ENCODE measurements at places on chromosomes 4 and X. TPM values are rescaled to one million over a fixed set of nuclear protein-coding genes. Genes with fewer than 3 reads are reported as not detected.

USP17L28 gene
- polyA plus RNA-seq, result not detected

RPL10 gene
- 2,952 TPM for polyA plus RNA-seq

CLTRN gene
- polyA plus RNA-seq, result 20.8 TPM

YY2 gene
- polyA plus RNA-seq, result 2.2 TPM

- DNase-seq, result peak; percentile 33
Observed at GRCh38 chr4:78222575-78223186, 165.6 kb downstream of the FRAS1 start.

DNA sequence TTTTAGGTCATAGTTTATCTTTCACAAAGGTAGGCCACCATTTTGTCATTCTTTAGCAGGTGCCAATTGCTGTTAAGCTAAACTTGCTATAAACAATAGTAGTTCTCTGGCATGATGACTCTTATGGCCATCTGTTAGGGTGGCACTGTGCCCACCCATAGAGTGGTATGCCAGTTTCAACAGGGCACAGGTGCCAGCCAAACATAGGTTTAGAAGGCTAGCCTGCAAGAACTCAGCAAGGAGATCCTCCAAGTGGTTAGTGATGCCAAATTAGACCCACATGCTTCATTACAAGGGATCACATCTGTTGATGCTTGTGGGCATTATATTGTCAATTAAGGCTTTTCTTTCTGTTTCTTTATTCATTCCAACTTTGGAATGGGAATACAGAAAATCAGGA is 204.5 kb downstream of the FMR1NB start:
- DNase-seq, result no peak

DNA sequence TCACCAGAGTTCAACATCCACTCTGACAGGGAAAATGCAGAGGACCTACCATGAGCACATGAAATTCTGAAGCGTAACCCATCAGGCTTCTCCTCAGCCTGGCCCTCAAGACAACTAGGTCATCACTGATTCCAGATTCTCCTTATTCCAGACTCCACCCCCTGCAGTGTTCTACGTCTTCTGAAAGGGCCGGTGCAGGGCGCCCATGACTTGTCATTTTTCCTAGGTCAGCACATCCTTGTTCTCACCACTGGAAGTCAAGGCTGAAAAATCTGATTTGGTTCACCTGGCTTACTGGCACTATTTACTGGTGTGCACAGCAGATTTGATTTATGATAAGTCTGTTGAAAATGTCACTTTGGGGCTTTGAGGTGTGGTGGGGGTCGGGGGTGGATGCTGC is 140.9 kb upstream of the KLF3 start:
- DNase-seq, result no peak

- no peak for DNase-seq
Observed at GRCh38 chr4:41185614-41186592, 28.4 kb downstream of the APBB2 start.

GRCh38 chr4:102640669-102641068 is 120.1 kb downstream of the MANBA start:
- DNase-seq, result no peak

GRCh38 chr4:113173793-113174264 is 124.4 kb downstream of the ANK2 start:
- no peak for DNase-seq

PF4V1 gene
- polyA plus RNA-seq, result not detected

CXCR3 gene
- polyA plus RNA-seq, result 0.10 TPM

DNA sequence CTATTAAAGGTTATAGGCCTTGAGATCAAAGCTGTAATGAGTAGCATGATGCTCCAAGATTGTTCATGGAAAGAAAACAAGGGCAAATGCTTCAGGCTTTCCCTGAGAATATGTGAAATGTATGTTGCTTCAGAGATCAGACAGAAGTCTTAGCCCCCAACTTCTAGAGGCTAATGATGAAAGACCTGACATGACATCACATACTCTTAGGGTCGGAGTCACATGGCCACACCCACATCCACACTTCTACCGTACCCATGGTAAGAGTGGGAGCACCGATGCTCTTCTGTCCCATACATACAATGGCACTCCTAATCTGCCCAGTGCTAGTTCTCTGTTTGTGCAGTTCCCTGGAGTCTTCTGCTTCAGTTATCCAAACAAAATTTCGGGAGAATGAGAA is 111.9 kb upstream of the ACSL4 start:
- DNase-seq, result no peak

GRCh38 chr4:109662771-109663170 is 40.5 kb downstream of the CASP6 start:
- no peak for DNase-seq

OPHN1 gene
- polyA plus RNA-seq, result 6.9 TPM

GRCh38 chr4:142983065-142983464 is 137.0 kb upstream of the INPP4B start:
- no peak for DNase-seq

- DNase-seq, result no peak
Observed at GRCh38 chr4:182219411-182220056, 23.7 kb upstream of the TENM3 start.

- no peak for DNase-seq
Observed at GRCh38 chrX:84735025-84735424, 232.8 kb upstream of the HDX start.

PABPC5 gene
- polyA plus RNA-seq, result 4.7 TPM

DNA sequence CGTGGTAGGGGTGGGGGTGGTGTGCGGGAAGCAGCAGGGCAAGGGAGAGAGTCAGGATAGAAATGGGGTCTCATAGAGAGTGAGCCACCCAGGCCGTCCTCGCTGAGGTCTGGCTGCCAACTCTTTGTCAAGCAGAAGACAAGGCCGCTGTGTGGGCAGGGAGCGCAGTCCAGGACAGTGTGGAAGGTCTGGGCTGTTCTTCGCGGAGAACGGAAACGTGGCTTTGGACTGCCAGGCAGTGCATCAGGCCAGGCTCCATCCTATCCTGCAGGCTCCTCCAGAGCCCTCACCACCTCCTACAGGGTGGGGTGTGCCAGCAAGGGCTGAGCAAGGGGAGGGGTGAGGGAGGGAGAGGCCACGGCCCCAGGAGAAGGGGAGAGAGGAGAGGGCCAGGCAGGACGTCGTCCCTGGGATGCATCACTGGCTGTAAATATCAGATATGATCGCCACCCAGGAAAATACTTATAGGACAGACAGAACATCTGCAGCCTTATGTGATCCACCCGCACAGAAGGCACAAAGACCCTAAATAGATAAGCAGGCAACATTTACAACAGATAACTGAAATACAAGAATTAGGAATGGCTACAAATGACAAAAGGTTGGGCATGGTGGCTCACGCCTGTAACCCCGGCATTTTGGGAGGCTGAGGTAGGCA is 85.3 kb downstream of the ABLIM2 start:
- DNase-seq, result no peak

- DNase-seq, result peak; percentile 47
Observed at GRCh38 chrX:129738466-129739308, at the start of gene XPNPEP2. TSS of gene XPNPEP2 (plus strand) at chrX:129738979. CDS start at chrX:129739214, 235 bp downstream.

CSN1S1 gene
- not detected for polyA plus RNA-seq

NDST3 gene
- polyA plus RNA-seq, result 2.4 TPM

GRCh38 chr4:2395584-2395983 is 22.9 kb downstream of the ZFYVE28 start:
- no peak for DNase-seq

- DNase-seq, result no peak
Observed at GRCh38 chr4:14221176-14221575, 593.7 kb upstream of the BOD1L1 start.

DNA sequence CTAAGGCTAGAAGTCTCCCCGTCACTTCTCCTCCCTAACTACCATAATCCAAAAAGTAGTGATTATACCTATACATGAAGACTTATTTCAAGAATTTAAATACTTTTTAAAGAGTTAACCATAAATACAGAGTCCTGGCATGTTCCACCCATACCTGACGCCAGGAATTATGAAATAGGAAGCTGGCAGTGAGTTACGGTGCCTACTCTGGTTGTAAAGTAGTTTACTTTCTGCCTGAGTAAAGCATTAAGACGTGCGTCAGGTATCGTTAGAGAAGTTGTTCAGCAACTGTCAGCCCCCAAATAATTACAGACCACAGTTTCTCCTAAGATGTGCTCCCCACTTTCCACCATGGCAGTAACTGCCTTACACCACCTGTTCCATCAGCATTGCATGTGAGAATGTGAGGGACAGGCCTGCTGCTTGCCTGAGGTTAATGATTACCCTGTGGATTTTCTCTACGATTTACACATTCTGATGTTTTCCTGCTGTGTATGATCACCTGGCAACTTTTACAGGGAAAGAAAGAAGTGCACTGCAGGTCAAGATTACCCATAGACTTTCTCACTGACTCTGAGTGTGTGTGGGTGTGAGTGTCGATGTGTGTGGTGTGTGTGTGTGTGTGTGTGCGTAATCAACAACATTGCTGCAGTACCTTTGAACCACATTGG is 92.3 kb upstream of the SLC7A11 start:
- DNase-seq, result peak; percentile 54

- DNase-seq, result no peak
Observed at GRCh38 chr4:27018076-27018475, 157.4 kb downstream of the STIM2 start.

DNA sequence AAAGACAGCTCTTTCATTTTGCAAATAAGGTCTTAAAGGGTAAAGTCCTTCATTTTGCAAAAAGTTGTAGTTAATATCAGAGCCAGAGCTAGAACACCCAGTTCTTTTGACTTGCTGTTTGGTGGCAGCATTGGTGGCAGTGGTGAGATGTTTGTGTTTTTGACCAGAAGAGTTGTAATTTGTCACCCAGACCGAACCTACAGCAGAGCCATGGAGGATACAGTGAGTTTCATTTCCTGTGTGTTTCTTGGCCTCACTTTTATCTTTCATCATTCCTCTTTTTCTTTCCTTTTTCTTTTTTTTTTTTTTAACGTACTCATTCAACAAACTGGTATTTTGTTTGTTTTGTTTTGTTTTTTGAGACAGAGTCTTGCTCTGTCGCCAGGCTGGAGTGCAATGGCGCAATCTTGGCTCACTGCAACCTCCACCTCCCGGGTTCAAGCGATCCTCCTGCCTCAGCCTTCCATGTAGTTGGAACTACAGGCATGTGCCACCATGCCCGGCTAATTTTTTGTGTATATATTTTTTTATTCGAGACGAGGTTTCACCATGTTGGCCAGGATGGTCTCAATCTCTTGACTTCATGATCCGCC is 116.4 kb downstream of the AFF1 start:
- no peak for DNase-seq

DNA sequence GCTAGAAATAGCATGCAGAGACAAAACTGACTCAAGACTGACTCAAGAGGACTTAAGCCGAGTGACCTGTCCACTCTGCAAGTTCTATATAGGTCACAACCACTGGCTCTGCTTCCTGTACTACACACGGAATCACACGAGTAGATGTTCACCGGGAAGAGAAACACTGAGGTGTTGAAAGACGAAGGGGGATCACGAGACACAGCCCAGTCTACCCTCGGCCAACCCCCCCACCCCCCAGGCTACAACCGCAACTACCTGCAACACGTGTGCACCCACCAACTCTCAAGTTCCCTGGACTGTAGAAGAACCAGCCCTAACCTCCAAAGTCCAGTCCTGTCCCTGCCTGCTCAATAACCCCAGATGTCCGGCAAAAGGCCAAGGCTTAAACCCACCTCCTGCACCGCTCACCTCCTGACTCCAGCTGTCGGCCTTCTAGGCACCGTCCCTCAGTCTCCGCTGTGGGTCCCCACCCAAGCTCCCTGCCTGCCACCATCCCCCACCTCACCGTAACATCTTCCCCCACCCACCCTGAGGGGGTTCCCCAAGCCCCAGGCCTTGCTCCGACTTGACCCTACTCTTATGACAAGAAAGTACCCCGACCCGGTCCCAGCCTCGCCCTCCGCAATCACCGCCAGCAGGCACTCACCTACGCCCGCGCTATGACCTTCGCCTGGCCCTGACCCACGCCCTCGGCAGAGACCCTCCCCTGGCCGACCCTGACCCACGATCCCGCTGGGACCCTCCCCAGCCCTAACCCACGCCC is 739 bp downstream of the GAK start:
- no peak for DNase-seq

- no peak for DNase-seq
Observed at GRCh38 chr4:8305851-8306471, 36.4 kb downstream of the HTRA3 start.

GRCh38 chrX:13158911-13159310 is 114.5 kb upstream of the FAM9C start:
- DNase-seq, result no peak

- no peak for DNase-seq
Observed at GRCh38 chrX:11756354-11757318, 1.4 kb upstream of the MSL3 start.

PASD1 gene
- not detected for polyA plus RNA-seq

PRPS1 gene
- polyA plus RNA-seq, result 51.2 TPM

SYP gene
- polyA plus RNA-seq, result 2.9 TPM

DNA sequence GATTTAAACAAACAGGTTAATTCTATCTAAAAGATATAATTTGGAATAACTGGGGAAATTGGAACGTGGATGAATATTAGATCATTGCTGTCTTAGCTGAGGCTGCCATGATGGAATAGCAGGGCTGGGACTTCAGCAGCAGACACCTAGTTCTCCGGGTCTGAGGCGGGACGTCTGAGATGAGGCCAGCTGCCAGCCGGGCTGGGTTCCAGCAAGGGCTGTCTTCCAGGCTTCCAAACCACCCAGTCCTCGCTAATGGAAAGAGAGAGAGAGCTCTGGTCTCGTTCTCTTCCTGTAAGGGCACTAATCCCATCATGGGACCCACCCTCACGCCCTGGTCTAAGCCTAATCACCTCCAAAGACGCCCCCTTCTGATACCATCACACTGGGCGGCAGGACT is 85.7 kb downstream of the ADRA2C start:
- DNase-seq, result no peak

GRCh38 chr4:6834867-6835266 is 52.3 kb downstream of the KIAA0232 start:
- no peak for DNase-seq

DNA sequence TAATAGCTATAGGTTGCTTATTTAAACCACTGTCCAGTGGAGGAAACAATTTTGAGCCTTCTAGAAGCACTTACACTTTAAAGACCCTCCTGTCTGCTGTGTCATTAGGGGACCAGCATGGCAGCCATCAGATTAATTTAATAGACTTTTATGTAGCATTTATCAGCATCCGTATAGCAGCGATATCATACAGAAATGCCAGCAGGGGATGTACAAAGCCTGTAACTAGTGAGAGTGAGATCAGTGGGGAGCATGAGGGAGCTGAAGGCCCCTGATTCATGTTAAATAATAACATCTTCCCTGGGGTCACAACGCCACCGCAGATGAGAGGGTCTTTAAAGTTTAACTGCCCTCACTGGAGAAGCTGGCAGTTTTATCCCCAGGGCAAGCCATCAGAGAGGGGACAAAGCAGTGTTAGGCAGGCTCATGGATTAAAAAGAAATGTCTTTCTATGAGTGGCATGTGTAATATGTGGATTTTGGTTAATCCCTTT is 144.7 kb downstream of the PDGFRA start:
- no peak for DNase-seq

- no peak for DNase-seq
Observed at GRCh38 chr4:140255927-140256326, 101.9 kb upstream of the MAML3 start.

PPBP gene
- polyA plus RNA-seq, result 22.5 TPM

DNA sequence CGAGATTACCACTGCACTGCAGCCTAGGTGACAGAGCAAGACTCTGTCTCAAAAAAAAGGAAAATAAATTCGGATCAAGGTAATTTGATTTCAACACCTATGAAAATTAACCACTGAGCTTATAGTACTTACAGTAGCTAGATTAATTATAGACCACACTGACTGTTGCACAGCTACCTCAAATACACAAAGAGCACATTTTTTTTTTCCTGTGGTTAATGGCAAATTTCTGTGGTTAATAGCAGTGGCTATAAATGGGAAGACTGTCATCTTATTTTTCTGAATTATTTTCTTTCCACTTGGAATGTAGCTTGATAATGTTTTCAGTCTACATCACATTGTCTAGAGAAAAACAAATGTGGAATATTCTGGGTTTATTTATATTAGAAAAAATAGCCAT is 1661.6 kb upstream of the PCDH7 start:
- no peak for DNase-seq

NAP1L3 gene
- polyA plus RNA-seq, result 10.7 TPM

All from renal pelvis (tissue), 12 donors.